ENCODE measurements at places on chromosomes 3 and 15.

- no peak for DNase-seq
Observed at GRCh38 chr3:69536306-69537020, 150.6 kb upstream of the FRMD4B start.

DNA sequence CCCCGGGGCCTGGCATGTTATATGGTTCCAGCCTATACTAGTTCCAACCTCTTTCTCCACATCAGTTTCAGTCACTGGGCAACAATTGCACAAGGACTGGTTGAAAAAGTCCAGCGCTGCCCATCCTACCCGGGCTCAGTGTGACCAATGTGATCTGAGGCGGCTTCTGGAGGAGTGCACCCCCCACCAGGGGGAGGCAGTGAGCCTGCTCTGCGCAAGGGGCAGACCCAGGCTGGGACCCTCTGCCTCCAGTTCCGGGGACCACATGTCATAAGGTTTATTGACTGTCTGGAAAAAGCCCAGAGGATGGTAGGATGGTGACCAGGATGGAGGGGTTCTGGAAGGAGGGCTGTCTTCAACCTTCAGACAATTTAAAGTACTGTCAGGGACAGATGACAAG is 25.6 kb upstream of the NR2E3 start:
- DNase-seq, result no peak

GRCh38 chr3:88005066-88005465 is 53.7 kb downstream of the CGGBP1 start:
- peak; percentile 48 for DNase-seq

- DNase-seq, result no peak
Observed at GRCh38 chr3:145639003-145639606, 521.9 kb downstream of the PLOD2 start.

DNA sequence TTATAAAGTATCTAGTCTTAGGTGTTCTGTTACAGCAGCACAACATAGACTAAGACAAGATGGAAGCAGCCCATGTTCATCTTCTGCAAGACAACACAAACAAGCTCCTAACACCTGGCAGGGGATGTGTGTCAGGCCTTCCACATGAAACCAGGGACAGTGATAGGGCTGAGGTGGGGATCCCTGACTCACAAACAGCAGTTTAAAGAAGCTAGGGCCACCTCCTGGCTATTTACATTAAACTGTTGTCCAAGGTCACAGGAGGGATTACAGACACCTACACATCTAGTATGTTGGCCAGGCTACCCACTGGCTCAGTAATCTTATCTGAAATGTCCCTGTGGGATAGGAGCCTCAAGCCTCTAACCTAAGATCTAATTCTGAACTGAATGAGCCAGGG is 211.3 kb downstream of the MINAR1 start:
- DNase-seq, result no peak

DNA sequence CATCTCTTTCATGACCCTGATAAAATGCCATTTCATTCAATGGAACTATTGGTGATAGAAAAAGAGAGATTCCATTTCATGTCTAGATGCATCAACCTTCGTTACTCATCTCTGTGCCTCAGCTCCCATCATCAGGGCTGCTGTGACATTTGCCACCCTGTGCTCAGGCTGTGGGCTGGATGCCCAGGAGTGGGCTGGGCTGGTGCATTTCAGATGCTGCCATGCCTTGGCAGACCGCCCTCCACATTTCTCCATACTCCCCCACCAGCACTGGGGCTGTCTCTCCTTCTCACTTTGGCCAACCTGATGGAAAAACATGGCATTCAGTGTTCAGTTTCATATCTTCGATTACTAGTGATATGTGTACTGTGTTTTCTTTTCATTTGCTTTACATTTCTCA is 59.1 kb downstream of the DNASE1L3 start:
- DNase-seq, result no peak

DNA sequence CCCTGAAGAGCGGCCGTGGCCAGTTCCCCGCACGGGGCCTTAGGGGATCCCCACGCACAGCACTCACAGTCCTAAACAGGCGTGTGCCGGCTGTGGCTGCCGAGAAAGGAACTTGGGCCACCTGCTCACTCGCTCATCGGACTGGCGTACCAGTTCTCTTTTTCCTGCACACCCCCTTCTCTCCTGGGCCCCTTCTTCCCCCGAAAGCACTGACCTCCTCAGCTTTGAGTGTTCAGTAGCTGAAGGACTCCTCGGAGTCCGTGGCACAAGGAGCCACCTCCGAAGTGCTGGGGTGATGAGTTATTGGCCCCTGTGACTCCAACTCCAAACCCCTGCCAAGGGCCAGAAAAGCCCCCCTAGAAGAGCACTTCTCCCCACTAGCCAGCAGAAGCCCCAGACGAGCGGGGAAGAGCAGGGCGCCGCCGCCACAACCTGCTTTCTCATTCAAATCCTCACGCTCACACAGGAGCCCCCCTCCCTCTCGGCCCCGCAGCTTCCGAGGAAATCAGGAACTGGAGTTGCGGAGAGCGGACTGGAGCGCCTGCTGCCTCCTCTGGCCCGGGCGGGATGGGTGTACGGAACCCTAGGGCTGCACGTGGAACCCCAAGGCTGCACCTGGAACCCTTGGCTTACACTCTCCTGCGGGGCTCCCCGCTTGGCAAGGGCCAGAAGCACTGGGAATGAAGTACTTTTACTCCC is at the start of gene PLCH1:
Gene PLCH1 (minus strand): TSS at position 446 of the 699 bp plus-strand sequence. CDS start 40,847 bp downstream, outside the sequence.
- peak; percentile 11 for DNase-seq

DNA sequence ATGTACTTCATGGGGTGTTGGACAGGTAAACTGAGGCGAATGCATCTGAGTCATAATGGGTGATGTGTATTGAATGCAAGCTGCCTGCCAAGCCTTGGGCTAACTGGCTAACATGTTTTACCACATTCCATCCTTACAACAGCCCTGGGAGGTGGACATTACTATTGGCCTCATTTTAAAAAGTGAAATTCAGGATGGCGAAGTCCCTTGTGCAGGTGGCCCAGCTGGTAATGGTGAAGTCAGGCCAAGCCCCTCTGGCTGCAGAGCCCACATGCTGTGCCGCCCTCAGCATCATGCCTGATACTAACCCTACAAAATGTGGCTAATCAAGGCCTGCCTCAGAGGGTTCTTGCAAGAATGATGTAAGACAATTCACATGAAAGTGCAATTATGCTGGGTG is 60.0 kb upstream of the CHD2 start:
- no peak for DNase-seq

DNA sequence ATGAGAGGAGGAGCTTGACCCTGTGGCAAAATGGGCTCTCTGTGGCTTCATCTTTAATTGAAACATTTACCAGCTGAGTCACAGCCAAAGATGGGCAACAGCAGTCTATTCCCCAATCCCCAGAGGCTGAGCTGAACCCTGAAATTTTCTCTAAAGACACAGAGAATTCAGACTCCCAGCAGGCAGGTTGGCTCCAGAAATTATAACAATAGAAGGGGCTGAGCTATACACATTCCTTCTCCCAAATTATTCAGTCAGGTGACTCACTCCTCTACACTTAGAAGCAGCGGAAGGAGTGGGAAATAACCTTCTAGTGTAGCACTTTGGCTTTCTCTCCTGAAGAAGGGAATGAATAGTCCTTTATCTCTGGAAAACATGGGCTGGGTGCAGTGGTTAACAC is 264.3 kb upstream of the ARHGEF26 start:
- no peak for DNase-seq

DNA sequence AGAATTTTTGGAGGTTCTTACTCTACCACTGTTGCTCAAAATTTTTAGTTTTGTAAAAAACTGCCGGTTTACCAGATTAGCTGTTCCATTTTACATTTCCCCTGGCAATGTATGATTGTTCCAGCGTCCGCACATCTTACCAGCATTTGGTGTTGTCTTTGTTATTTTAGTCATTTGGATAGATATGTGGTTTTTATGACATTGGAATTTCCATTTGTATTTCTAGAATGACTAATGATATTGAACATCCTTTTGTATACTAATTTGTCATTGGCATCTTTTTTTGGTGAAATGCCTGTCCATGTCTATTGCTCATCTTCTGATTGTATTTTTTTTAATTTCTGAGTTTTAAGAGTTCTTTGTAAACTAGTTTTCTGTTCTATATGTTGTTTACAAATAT is 28.5 kb downstream of the LRRC28 start:
- DNase-seq, result no peak

- no peak for DNase-seq
Observed at GRCh38 chr3:103056542-103056941, 621.7 kb downstream of the ZPLD1 start.

DNA sequence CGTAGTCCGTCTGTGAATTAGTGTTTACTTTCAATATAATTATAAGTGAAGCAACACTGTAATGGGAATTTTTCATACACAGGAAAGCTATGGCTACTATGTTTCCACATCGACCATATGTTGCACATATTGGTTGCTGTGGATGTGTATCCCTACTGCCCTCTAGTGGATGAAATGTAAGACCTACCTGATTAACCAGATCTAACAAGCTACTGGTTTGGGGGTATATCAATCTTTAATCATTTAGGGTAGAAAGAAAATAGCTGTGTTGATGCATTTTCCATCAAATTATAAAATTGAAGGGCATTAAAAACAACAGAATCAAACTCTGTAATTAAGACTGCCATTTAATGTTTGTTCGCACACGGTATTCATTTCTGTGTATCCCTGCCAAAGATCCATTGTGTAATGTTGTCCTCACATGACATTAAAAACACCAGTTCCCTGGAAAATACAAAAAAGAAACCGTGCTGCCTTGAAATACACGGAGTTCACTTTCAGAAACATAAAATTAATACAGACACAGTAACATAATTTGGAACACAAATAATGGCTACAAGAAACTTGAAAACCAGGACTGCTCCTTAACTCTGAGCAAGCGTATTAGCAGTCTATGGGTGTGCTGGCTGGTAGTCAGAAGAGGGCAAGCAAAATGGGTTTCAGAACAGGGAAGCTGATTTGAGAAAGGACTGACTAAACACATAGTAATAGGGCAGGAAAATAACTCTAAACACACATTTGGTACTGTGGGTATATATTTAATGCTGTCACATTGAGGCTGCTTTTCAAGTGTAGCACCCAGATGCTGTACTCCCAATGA is 125.1 kb downstream of the TIGIT start:
- DNase-seq, result peak; percentile 80

GRCh38 chr3:138186221-138186620 is 880 bp upstream of the ARMC8 start:
- DNase-seq, result peak; percentile 6

DNA sequence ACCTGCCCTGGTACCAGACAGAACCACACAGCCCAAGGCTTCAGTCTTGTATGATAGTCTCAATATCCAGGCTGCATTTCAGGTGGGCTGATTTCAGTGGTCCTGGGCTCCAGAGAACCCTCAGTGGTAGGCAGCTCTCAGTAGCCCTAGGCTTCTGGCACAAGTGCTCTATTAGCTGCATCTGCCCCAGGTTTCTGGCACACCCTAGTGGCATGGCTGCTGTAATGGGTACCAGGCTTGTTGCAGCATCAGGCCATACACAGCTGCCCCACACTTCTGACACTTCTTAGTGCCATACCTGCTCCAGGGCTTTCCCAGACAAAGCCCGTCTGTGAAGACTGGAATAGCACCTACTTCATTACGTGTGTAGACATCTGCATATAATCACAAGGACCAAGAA is 1062.2 kb upstream of the EPHA6 start:
- no peak for DNase-seq

GRCh38 chr3:121941592-121941991 is 47.4 kb downstream of the SLC15A2 start:
- DNase-seq, result no peak

GRCh38 chr3:166706094-166706493 is 674.0 kb downstream of the ZBBX start:
- no peak for DNase-seq

DNA sequence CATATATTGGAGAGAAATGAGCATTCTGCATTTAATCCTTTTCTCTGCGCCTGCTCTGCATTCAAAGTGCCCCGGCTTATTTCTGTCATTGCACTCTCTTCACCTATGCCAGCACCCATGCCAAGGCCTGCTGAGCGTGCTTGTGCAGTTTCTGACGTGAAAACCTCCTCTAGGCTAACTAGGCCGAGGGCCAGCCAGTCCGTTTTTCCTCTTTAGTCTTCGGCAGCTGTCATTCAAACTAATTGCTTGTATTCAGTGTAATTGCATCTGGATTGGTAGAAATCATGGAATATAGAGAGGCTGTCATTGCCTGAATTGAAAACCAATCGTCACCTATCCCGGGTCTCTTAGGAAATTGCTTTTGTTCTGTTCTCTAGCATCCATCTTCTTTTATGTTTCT is 94.0 kb downstream of the ARPP21 start:
- no peak for DNase-seq

DNA sequence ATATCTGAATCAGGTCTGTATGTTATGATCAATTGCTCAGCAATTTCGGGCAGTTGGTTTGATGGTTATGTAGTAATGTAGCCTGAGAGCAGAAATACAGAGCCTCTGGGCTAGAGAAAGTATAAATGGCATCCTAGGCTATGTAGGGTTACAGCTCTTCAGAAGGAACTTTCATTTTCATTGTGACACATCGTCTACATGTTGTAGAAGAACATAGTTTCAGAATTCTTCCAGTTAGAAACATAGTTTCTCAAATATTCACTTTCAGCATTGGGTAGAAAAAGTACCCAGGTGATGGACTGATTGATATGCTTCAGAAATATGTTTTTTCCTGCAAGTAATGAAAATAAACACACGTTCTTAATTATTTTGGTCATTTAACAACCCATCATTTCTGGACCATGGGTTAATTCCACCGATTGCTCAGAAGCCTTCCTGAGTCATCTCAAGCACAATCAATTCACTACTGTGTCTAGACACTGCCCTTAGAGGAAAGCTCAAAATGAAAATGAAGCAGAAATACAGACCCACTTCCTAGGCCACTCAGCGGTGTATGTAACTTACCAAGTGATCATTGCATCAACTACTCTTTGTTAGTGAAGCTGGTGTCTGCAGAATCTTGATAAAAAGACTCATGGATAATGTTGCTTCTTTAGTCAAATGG is 88.8 kb upstream of the TSEN2 start:
- peak; percentile 53 for DNase-seq

DNA sequence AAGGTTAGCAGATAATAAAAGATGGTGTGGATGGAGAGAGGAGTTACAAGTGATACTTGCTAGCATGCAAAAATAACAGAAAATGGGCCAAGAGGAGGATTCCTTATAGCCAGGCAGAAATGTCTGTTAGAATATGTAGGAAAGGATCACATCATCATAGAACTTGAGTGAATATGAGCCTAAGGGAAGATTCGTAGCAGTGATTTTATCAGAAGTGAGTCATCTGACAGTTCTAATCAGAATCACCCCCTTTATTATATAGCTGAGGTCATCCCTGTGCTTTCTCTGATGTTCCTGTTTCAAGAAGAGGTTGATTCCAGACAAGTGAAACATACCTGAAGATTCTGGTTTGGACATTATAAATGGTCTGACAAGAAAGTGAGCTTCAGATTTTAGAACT is 22.9 kb downstream of the EXOG start:
- no peak for DNase-seq

- no peak for DNase-seq
Observed at GRCh38 chr3:174132421-174133042, 726.6 kb upstream of the NAALADL2 start.

GRCh38 chr3:45225465-45226205 is 452 bp downstream of the TMEM158 start:
- DNase-seq, result peak; percentile 13

Data from inflammatory macrophage treated with lipopolysaccharide for 1 hour (primary cell).